ENCODE measurements at places on chromosomes 11 and 22.

- no peak for DNase-seq
Measured at GRCh38 chr11:130068546-130068985, 1.1 kb upstream of the APLP2 start.

DNA sequence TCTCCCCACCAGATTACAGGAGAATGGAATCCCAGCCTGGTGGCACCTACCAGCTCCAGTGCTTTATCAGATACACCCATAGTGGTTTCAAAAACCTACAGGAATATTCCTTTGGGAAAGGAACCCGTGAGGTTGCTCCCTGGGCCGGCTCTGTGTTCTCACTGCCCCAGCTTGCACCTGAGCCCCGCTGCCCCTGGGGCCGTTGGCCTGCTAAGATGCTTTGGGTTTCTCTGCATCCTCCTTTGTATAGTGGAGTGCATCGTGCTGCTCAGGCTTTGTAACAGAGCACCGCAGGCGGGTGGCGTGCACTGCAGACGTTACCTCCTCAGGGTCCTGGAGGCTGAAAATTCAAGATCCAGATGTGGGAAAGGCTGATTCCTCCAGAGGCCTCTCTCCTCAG, 414.1 kb downstream of the BRD1 start:
- no peak for DNase-seq

DNA sequence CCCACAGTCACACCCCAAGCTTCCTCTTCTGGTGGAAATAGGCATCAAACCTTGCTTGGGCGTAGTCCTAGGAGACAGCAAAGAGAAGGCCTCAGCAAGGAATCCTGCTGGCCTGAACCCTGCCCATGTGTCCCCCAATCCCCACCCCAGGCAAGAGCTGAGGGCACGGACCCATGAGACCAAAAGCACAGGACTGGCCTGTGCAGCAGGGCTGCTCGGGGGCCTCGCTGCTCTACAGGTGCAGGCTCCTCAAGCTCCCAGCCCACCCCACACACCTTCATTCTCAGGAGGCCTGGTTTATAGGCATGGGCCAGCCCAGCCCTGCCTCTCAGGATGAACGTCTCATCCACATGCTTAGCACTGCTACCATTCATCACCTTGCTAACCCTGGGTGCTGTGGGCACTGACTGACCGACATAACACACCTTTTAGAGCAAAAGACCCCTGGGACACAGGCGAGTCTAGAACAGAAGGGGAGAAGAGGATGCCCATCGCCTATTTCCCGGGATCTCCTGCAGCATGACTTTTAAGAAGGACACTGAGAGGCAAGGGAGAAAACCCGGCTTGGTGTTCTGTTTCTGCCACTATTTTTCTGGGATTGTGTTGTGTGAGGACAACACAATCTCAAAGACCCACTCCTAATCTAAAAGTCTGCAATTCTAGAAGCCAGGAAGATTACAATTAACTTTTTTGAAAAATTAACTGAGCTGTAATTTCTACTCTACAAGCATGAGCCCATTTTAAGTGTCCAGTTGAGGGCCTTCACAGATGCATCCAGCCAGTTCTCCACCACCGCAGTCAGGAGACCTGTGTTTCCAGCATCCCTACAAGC, 15.4 kb downstream of the TCIRG1 start:
- no peak for DNase-seq

GRCh38 chr11:64207256-64208085, 950 bp downstream of the FERMT3 start:
- DNase-seq = no peak

GRCh38 chr11:75773595-75774353, 5.2 kb downstream of the DGAT2 start:
- DNase-seq = no peak

DNA sequence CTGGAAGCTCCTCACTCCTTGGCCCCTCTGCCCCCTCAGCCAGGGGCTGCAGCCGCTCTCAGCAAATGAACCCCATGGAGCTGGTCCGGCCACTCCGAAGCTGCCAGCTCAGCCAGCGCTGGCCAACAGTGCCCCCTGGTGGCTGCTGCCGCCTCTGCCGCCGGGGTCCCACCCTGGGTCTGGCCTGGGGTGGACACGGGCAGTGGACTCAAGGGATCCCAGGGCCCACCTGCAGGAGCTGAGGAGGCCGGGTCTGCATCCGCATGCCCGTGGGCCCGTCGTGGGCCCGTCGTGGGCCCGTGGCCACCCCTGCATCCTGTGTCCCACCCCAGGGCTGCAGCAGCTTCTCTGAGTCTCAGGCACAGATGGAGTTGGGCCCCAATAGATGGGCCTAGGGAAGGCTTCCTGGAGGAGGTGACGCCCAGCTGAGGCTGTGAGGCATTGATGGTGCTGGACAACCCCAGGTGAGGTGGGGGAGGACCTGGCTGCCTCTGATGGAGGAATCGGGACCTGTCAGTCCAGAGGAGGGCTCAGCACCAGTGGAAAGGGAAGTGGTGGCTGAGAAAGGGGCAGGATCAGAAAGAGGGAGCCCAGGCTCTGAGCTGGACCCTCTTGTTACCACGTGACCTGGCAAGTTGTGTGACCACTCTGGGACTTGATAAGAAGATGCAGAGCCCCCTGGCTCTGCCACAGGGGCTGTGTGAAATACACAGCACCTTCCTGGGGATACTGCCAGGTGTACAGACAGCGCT, 522.3 kb downstream of the BRD1 start:
- DNase-seq = no peak

GRCh38 chr11:59574467-59574866, 41.1 kb downstream of the OSBP start:
- no peak for DNase-seq

DNA sequence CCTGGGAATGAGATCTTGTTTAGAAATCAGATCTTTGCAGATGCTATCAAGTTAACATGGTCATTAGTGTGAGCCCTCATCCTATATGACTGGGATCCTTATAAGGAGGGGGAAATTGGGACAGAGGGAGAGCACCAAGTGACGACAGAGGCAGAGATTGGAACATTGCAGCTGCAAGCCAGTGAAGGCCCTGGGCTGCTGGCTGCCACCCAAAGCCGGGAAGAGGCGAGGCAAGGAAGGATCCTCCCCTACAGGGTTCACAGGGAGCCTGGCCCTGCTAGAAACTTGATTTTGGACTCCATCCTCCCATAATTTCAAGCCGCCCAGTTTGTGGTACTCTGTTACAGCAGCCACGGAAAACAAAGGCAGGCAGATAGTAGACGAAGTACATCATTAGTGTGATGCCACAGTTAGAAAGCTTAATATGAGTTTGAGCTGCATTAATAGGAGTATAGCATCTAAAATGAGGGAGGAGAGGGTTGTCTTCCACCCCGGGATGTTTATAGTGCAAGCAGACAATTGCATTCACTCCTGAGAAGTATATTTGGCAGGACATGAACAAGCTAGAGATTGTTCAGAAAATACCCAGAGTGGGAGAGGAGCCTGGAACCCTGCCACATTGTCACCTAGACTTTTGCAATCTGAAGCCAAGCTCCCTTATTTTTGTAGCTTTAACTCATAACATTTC, 56.8 kb upstream of the CLMP start:
- DNase-seq = no peak

DNA sequence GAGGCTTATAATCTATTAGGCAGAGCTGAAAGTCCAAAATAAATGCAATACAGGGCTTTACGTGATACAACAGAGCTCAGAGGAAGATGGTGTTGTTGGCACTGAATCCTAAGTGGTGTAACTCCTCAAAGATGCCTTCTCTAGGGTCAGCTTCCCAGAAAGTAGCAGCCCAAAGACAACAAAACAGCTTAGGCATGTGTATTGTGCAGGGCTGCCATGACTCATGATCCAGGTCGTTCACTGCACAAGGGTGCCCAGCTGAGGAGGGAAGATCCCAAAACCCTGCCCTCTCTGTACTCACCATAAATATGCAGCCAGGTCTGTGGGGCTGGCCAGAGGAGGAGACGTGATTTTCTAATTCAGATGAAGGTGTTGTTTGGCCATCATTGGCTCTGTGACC, 59.4 kb upstream of the NNMT start:
- DNase-seq = no peak

- no peak for DNase-seq
Measured at GRCh38 chr11:116422556-116422955, 350.2 kb downstream of the BUD13 start.

GRCh38 chr11:43217849-43218248, 93.9 kb upstream of the API5 start:
- no peak for DNase-seq

DNA sequence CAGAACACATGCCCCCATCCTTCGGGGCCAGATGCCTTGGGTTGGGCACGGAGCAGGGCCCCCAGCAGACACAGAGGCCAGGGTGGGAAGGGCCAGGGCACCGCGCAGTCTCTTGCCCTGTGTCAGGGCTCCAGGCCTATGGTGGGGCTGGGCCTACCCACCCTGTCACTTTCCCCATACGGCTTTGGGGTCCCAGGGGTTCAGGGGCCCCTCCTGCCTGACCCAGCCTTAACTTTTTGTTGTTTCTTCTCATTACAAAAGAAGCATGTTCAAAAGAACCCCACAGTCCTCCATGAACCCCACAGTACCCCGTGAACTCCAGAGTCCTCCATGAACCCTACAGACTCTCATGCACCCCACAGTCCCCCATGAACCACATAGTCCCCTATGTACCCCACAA, 33.0 kb upstream of the CCDC188 start:
- no peak for DNase-seq

- no peak for DNase-seq
Measured at GRCh38 chr22:20748731-20749428, 25.0 kb upstream of the SERPIND1 start.

DNA sequence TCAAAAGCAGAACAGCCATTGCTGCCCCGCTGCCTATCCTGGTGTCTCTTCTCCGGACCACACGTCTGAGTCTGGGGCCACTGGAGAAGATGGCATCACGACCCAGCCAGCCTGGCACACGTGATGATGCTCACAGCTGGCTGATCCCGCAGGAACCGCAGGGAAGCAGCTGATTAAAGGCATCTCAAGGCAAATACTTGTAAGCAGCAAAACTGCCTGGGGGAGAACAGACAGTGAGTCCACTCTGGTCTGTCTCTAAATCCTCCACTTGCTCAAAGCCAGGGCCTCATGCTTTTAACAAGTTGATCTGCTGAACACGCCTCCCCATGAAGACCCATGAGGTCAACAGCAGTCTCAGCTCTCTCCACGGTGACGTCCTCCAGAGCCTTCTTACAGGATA, 108.6 kb downstream of the BRD1 start:
- no peak for DNase-seq

- DNase-seq = no peak
Measured at GRCh38 chr22:48881326-48881980, 946.2 kb downstream of the BRD1 start.

DNA sequence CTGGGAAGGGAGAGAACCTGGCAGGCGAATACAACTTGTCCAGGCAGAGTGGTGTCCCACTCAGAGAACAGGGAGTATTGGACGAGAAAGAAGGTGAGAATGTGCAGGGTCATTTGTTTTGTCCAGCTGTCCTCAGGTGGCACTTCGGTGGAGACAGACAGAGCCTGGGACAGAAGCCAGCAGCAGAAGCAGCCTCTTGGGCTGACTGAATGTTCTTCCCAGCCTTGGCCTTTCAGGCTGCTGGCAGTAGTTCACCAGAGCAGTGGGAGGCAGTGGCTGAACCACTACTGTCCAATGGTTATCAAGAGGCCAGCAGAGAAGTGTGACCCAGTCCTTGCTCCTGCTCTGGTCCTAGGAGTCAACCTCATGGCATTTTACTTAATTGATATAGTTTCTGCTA, 331.1 kb upstream of the NARS2 start:
- DNase-seq = no peak

- DNase-seq = peak; percentile 11
Measured at GRCh38 chr11:92941676-92942571, 27.5 kb upstream of the MTNR1B start.

- DNase-seq = no peak
Measured at GRCh38 chr11:96284917-96285316, 58.1 kb downstream of the MAML2 start.

DNA sequence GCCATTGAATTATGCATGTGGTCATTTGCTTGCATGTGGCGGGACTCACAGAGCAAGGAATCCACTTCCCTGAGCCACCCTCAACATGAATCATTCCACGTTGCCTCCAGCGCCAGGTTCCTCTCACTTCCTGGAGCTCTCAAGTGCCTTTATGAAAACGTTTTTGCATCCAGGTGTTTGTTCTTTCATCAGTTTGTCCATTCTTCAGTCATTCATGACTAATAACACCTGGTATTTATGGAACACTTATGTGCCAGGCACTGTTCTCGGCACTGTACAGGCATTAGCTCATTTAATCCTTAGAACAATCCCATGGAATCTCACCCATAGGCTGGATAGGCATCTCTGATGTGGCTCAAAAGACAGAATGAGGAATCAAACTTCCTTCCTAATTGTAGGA, 256.1 kb upstream of the SYN3 start:
- no peak for DNase-seq
